ENCODE measurements at places on chromosomes 6 and 20. TPM values are rescaled to one million over a fixed set of nuclear protein-coding genes. Genes with fewer than 3 reads are reported as not detected.

DNA sequence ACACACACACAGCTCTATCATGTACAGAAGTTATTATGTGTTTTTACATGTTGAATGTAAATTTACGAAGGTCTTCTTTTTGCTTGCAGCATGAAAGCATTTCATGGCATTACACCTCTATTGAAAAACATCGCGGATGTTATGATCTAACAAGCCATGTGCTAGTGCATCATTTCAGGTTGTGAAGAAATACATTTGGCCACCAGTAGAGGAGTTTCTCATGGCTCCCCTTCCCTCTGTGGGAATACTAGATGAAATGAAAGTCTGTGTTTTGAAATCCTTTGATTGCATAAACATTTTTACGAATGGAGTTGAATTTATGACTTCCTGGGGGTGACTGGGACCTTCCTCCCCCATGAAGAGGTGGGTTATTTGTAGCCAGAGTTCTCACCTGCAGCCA, 17.7 kb downstream of the MAS1 start:
- no peak for DNase-seq
- no peaks in the 10 kb centered on the region for H3K4me1 ChIP-seq
- H3K4me3 ChIP-seq, result no peak overlapping the region
- H3K27me3 ChIP-seq, result peaks cover 20% of the 10 kb centered on the region
- no peaks in the 10 kb centered on the region for H3K36me3 ChIP-seq
- H3K27ac ChIP-seq, result no peak overlapping the region

The CHMP4B gene
- total RNA-seq, result 56.9 TPM

The CGA gene
- total RNA-seq, result not detected

GRCh38 chr6:168150551-168151320, 71.7 kb upstream of the FRMD1 start:
- H3K4me1 ChIP-seq, result no peaks in the 10 kb centered on the region
- DNase-seq, result no peak
- H3K36me3 ChIP-seq, result no peaks in the 10 kb centered on the region
- H3K27me3 ChIP-seq, result peaks cover 24% of the 10 kb centered on the region

The C20orf202 gene
- total RNA-seq, result not detected

DNA sequence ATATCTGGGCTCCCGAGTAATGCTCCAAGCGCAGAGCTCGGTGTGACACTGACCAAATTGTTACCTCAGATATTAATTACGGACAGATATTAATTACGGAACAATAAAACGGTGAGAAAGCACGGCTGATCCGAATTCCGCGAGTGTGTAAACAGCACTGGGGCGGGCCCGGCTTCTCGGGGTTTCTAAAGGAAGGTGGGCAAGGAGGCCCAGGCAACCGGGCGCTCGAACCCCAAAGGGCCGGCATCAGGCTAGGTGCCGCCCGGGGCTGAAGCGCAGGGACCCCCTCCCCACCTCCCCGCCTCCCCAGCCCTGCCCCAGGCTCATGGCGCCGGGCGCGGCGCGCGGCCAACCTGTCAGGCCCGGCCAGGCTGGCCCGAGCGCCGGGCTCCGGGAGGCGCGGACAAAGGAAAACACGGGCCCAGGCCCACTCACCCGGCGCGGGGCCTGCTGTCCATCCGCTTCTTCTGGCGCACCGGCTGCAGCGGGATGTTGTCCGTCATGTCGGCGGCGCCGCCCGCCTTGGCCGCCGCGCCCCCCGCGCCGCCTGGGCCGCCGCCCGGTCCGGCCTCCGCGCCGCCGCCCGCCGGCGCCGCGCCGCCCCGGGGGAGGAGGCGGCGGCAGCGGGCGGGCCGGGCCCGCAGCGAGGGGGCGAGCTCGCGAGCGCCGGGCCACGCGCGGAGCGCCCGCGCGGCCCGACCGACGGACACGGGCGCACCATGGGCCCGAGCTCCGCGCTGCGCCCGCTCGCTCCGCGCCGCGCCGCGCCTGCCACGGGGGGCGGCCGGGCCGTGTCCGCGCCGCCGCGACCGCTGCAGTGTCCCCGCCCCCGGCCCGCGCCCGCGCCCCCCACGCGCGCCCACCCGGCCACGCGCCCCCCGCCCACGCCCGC, at the start of gene ATP9A:
Gene ATP9A, minus strand, starts transcription at position 524 of the 892 bp plus-strand sequence. Its CDS starts 21 bp downstream, at position 503.
- H3K27ac ChIP-seq, result peak within 1 kb of the TSS; percentile 83
- no peak for DNase-seq
- H3K27me3 ChIP-seq, result no peaks in the 10 kb centered on the region
- peaks cover 23% of the 10 kb centered on the region for H3K4me1 ChIP-seq
- peak within 1 kb of the TSS; percentile 74 for H3K4me3 ChIP-seq

GRCh38 chr20:32917191-32917950, 58.6 kb downstream of the EFCAB8 start:
- no peak overlapping the region for H3K4me3 ChIP-seq
- no peak overlapping the region for H3K27ac ChIP-seq
- no peaks in the 10 kb centered on the region for H3K27me3 ChIP-seq
- no peak for DNase-seq
- no peaks in the 10 kb centered on the region for H3K36me3 ChIP-seq

DNA sequence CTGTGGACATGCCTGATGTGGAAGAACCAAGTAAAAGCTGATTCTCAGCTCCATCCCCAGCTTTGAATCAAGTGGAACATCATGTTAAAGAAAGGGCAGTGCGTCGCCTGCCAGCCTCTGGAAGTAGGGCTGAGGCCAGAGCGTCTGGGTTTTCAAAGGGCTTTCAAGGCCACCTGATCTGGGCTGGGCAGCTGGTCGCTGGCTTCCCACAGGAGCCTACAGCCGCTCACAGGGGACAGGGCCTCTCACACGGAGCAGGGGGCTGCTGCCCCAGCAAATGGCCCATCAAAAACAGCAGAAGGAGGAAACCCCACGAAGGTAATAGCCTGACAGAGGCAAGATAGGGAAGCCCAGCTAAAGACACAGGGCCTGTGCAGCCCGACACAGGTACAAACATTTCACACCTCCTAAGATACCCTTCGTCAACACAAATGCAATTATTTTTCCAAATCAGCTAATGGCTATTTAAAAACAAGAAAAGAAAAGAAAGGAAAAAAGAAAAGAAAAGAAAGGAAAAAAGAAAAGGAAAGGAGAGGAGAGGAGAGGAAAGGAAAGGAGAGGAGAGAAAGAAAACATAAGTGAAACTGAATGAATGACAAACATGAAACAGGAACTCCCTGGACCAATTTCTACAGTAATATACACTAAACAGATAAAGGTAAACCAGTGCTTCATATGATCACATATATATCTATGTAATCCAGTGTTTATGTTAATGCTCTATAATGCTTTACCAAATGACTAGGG, 24.8 kb downstream of the RRBP1 start:
- DNase-seq, result no peak
- no peak overlapping the region for H3K27ac ChIP-seq
- peaks cover 18% of the 10 kb centered on the region for H3K4me1 ChIP-seq

The TUBB2B gene
- total RNA-seq, result 0.86 TPM

GRCh38 chr20:59743767-59744485, 139.6 kb downstream of the PHACTR3 start:
- no peaks in the 10 kb centered on the region for H3K36me3 ChIP-seq
- H3K4me3 ChIP-seq, result no peak overlapping the region
- DNase-seq, result peak; percentile 27
- no peaks in the 10 kb centered on the region for H3K27me3 ChIP-seq

DNA sequence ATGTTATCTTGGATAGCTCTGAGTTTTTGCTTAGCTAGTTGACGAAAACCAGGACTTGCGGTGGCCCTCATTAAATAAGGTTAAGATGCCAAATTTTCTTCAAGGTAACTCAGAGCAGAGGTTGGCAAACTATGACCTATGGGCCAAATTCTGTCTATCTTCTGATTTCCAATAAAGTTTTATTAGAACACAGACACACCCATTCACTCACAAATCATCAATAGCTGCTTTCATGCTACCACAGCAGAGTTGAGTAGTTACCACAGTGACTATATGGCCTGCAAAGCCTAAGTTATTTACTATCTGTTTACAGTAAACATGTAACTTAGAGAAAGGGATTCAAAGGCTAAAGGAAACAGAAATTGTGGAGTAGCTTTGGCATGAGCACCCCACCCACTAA, 23.6 kb downstream of the DCDC2 start:
- H3K4me1 ChIP-seq, result no peaks in the 10 kb centered on the region
- H3K27me3 ChIP-seq, result no peaks in the 10 kb centered on the region
- no peak overlapping the region for H3K27ac ChIP-seq

- H3K27me3 ChIP-seq, result no peaks in the 10 kb centered on the region
- no peaks in the 10 kb centered on the region for H3K36me3 ChIP-seq
- no peak for DNase-seq
- H3K4me1 ChIP-seq, result no peaks in the 10 kb centered on the region
- no peak overlapping the region for H3K4me3 ChIP-seq
Measured at GRCh38 chr6:157089258-157089657, 234.1 kb downstream of the TMEM242 start.

- H3K36me3 ChIP-seq, result no peaks in the 10 kb centered on the region
- no peaks in the 10 kb centered on the region for H3K27me3 ChIP-seq
- no peak for DNase-seq
- peaks cover 21% of the 10 kb centered on the region for H3K4me1 ChIP-seq
Measured at GRCh38 chr6:109441069-109441816, 719 bp downstream of the SMPD2 start.

DNA sequence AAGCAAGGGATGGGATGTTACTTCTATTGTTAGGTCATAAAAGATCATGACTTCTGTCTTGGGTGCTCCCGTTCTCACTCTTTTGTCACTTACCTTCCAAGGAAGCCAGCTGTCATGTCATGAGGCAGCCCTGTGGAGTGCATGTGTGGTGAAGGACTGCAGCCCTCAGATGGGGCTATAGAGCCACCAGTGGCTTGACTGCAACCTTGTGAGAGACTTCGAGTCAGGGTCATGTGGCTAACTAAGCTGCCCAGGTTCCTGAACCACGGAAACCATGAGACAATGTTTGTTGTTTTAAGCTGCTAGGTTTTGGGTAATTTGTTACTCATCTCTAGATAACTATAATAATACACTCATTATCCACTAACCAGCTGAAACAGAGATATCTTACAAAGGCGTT, 477.1 kb downstream of the BTBD3 start:
- no peak for DNase-seq
- H3K4me1 ChIP-seq, result no peaks in the 10 kb centered on the region
- H3K36me3 ChIP-seq, result no peaks in the 10 kb centered on the region
- H3K4me3 ChIP-seq, result no peak overlapping the region

- H3K27ac ChIP-seq, result no peak overlapping the region
- no peaks in the 10 kb centered on the region for H3K36me3 ChIP-seq
- no peak for DNase-seq
- H3K27me3 ChIP-seq, result no peaks in the 10 kb centered on the region
- H3K4me1 ChIP-seq, result peaks cover 24% of the 10 kb centered on the region
- H3K4me3 ChIP-seq, result no peak overlapping the region
Measured at GRCh38 chr6:145147559-145147958, 587.8 kb downstream of the EPM2A start.

The PDYN gene
- total RNA-seq, result not detected

- no peaks in the 10 kb centered on the region for H3K36me3 ChIP-seq
Measured at GRCh38 chr6:4402477-4402976, 267.2 kb upstream of the ECI2 start.

DNA sequence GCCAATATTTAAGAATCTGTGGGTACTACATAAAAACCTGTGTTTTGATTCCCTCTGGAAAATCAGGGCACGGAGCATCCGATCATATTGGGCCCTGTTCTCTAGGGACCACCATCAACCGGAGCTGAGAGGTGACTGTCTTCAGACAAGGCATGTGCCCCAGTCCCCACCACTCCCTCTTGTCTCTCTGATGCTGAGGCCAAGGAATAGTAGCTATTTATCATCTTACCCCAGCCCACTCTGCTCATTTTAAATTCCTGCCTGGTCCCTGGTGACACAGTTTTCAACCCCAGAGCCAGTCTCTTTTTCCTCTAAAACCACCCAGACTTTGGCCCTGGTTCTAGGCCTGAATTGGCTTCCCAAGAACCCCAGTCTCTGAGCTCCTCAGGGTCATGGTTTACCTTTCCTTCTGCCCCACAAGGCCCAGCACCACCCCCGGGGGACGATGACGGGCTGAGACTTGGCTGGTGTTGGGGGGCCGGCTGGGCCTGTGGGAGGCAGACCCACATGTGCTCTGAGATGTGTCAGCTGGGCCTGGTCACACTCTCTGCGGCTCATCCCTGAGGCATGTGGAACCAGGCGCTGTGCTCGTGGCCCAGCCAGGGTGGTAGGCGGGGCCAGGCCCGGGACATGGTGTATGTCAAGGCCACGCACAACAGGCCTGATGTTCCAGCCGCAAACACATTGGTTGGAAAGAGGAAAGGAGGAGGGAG, 114.4 kb downstream of the CEBPB start:
- H3K36me3 ChIP-seq, result no peaks in the 10 kb centered on the region
- no peaks in the 10 kb centered on the region for H3K27me3 ChIP-seq
- DNase-seq, result no peak
- H3K27ac ChIP-seq, result no peak overlapping the region

DNA sequence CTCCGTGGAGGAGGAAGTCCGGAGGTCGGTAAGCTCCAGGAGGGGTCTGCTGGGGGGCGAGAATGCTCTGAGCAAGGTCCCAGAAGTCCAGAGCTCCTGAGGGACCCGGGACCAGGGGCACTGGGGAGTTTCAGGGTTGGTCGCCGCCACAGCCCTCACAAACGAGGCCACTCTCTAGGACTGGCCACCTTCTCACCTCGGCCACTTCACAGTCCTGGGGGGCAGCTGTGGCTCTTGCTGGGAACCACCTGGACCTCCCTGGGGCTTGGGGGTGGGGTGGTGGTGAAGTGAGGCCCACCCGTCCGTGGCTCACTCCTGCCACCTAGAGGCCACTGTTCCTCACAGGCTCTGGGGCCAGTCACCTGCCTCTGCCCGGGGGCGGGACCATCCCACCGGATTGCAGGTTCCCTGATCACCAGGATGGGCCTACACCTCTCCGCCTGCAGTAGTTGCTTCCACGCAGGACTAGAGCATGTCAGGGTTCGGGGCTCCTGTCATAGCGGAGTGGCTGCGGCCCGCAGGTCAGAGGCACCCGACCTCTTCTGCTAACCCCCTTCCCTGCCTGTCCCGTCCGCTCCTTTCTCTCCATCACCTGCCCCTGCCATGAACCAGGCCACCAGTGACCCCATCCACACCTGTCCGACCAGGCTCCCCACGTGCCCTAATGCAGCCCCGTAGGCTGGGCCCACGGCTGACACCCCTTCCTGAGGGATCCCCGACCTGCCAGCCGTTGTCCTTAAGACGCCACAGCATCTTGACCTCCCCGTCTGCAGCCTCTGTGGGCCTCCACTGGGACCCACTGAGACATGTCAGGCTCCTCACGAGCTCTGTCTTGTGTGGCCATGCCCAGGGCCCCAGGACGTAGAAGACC, 5.1 kb upstream of the TCEA2 start:
- H3K36me3 ChIP-seq, result no peaks in the 10 kb centered on the region
- H3K27ac ChIP-seq, result no peak overlapping the region
- no peaks in the 10 kb centered on the region for H3K27me3 ChIP-seq
- peaks cover 42% of the 10 kb centered on the region for H3K4me1 ChIP-seq
- no peak overlapping the region for H3K4me3 ChIP-seq
- DNase-seq, result no peak

- no peak overlapping the region for H3K4me3 ChIP-seq
- DNase-seq, result no peak
- no peak overlapping the region for H3K27ac ChIP-seq
- no peaks in the 10 kb centered on the region for H3K4me1 ChIP-seq
- H3K36me3 ChIP-seq, result no peaks in the 10 kb centered on the region
Measured at GRCh38 chr6:5878792-5879191, 127.9 kb downstream of the NRN1 start.

The NOL4L gene
- 5.9 TPM for total RNA-seq

The DSN1 gene
- total RNA-seq, result 27.9 TPM

The OOEP gene
- total RNA-seq, result not detected

The PTCHD4 gene
- 1.1 TPM for total RNA-seq

GRCh38 chr6:53746442-53747103, 48.2 kb upstream of the LRRC1 start:
- no peaks in the 10 kb centered on the region for H3K36me3 ChIP-seq
- H3K27ac ChIP-seq, result no peak overlapping the region
- peaks cover 29% of the 10 kb centered on the region for H3K4me1 ChIP-seq

The PDE10A gene
- total RNA-seq, result 0.37 TPM
